ENCODE measurements at places on chromosomes 11 and 22.

DNA sequence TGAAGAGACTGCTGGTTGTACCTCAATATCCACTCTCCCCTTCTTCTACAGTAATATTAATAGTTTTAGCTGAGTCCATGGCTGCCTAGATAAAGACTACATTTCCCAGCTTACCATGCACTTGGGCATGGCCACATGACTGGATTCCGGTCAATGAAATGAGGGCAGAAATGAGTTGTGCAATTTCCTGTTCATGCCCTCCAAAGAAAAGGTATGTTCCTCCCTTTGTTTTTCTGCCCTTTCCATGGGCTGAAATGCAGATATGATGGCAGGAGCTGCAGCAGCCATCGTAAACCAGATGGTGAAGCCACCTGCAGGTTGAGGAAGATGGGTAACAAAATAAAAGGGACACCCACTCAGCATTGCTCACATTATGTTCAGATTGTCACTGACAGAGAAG, 15.3 kb upstream of the ELFN2 start:
- peak; percentile 57 for DNase-seq

DNA sequence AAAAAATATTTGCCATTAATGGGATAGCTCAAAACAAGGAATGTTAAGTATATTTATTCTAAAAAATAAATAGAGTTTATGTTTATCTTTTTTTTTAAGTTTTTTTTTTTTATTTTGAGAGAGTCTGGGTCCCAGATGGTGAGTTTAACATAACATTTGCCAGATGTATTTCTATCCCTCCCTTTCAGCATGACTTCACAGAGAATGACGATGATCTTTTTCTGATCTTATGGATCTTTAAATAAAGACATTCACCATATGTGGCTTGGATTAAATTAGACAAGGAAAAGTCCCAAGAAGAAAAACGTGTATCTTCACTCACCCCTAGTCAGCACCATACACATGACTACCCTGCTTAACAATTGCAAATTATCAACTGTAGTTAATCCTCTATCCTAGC, 839.8 kb upstream of the CNTN5 start:
- DNase-seq: no peak

GRCh38 chr11:84056653-84057376, 770.6 kb upstream of the CCDC90B start:
- DNase-seq: no peak

DNA sequence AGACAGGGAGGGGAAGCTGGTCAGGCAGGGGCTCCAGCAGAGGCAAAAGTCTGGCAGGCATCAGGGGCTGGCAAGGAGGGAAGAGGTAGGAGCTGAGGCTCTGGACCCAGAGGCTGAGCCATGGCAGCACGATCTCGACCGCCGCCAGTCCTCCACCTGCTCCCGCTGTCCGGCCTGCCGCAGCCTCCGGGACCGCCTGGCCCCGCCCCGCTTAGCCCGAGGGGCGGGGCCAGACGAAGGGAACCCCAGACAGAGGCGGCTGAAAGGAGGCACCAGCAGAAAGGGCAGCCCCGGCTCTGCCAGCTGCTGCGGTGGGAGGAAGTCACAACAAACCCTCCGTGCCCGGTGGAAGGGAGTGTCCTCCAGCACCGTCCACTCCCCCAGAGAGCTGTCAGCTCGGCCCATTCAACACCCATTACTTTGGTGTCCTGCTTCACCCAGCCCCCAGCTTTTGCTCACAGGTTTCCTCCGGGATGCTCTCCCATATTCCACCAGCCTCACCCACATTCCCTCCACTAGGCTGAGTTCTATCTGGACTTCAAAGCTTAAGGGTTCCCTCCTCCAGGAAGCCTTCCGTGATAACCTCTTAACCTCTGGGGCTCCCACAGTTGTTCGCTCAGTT, at the start of gene MFNG:
TSS of gene MFNG (minus strand) at position 161 of the 622 bp plus-strand sequence. CDS start 207 bp downstream, outside the sequence.
- DNase-seq: no peak

DNA sequence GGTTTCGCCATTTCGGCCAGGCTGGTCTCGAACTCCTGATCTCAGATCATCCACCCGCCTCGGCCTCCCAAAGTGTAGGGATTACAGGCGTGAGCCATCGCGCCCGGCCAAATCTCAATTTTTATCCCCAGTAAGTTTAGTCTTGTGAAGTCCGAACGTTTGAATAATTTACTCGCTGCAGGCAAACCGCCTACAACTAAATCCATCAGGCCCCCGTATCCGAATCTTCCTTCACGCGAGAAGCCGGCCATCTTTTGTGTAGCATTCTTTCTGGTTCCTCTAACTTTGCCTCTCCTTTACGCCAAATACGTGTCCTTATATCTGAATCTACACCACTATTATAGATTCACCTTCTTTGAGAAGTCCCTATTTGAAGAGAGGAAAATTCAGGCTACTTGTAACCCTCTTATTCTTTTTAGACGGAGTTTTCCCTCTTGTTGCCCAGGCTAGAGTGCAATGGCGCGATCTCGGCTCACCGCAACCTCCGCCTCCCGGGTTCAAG, 581 bp upstream of the EIF3L start:
- DNase-seq: peak; percentile 52

Data from cardiac fibroblast (primary cell).